Mucosa of gallbladder (tissue), 1 donor: ENCODE measurements at places on chromosomes 5 and 9. TPM values are rescaled to one million over a fixed set of nuclear protein-coding genes. Genes with fewer than 3 reads are reported as not detected.

Gene CDH18
- 0.32 TPM for total RNA-seq

Gene COL15A1
- total RNA-seq = 46.2 TPM

Gene TLX3
- total RNA-seq = not detected

Gene FREM1
- 8.2 TPM for total RNA-seq

Gene GPX3
- total RNA-seq = 131 TPM

Gene TMEM161B
- 15.5 TPM for total RNA-seq

Gene MORN5
- total RNA-seq = 7.8 TPM

Gene CORO2A
- 129 TPM for total RNA-seq

Gene INSL4
- not detected for total RNA-seq

Gene LRRC70
- total RNA-seq = 1.0 TPM

Gene HAPLN1
- total RNA-seq = 0.58 TPM

Gene TUBB4B
- total RNA-seq = 296 TPM

Gene RHOBTB3
- 38.6 TPM for total RNA-seq

Gene GGTA1
- total RNA-seq = 8.4 TPM

Gene C5orf63
- total RNA-seq = 6.1 TPM

Gene PCDHGA5
- 3.3 TPM for total RNA-seq

Gene MEGF10
- 0.63 TPM for total RNA-seq

Gene ANGPTL2
- 55.2 TPM for total RNA-seq

Gene CDH12
- 0.09 TPM for total RNA-seq

Gene TSSK1B
- 0.20 TPM for total RNA-seq

Gene PNPLA7
- 16.5 TPM for total RNA-seq
